ENCODE measurements at places on chromosomes 12 and 14.

DNA sequence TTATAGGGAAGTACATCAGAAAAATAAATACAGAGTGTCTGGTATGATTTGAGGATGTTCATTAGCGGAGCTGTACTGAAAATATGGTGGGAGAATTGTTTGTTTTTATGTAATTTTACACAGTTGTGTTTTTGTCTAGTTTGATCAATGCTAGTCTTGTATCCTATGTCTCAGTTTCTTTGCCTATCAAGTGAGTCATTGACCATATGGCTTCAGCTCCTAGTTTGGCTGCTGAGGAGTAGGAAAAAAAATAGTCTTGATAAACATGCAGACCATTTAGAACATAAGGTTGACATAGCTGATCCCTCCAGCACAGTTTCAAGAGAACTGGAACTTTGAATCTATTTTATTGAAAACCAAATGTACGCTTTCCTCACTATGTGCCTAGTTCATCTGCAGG lies 1292.1 kb upstream of the FLRT2 start:
- no peak for DNase-seq

DNA sequence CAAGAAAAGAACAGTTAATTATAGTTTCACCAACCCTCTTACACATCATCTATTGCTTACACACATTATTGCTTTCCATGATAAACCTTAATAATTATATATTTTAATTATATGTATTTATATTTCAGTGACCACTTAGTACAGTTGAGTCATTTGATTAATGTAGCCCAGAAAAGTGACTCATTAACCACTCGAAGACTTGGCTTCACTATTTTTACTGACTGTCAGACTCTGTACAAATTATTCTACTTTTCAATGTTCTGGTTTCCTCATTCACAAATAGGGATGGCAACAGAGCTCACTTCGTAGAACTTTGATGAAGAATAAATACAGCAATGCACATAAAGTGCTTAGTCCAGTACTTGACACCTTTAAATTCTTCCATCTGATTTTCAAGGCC lies 98.3 kb downstream of the CFAP54 start:
- no peak for DNase-seq

GRCh38 chr12:68557011-68557730 lies 53.5 kb upstream of the RAP1B start:
- DNase-seq, result no peak

DNA sequence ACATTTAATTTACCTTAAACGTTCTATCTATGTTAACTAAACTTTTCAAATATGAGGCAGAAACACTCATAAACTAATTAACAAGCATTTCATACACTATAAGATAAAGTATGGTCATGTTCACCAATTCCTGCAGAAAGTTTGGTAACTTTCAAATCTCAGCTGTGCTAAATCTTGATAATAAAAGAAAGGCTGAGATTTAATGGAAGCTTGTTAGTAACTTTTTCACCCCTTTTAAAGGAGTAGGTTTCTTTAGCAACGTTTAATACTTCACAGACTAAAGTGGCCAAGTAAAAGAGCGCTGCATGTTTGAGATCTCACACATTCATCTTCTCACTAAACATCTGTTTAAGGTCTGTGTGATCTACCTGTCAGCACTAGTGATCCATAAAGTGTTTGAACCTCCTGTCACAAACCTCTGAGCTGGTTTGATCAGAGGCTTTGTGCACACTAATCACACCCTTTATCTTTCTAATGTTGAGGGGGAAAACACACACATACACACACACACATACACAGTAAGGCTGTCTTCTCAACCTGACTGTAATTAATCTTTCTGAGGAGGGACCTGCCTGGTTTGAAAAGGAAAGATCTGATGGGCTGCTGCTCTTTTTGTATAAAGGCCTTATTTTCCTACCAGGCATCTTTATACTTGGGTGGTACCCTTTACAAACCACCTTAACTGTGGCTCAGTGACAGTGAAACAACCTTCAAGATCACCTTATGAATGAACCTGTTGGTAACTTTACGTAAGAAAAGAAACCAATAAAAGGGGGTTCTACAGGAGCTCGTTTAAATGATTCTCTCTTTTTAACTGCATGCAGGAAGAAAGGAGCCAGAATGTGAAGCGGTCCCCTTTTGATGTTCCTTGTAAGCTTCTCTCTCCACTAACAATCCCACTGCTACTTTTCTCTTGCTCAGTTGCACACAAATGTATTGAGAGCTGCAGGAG lies 244.2 kb downstream of the SOX5 start:
- DNase-seq, result no peak

- DNase-seq, result no peak
These were observed 11.4 kb downstream of the EVL start for GRCh38 chr14:100076606-100077005.

GRCh38 chr14:68644101-68644500 lies 148.8 kb downstream of the ZFP36L1 start:
- DNase-seq, result no peak

- DNase-seq, result no peak
These were observed 65.3 kb downstream of the NKX2-1 start for GRCh38 chr14:36454599-36455240.

GRCh38 chr14:58832095-58832521 lies 194.3 kb downstream of the DACT1 start:
- DNase-seq, result no peak

- DNase-seq, result no peak
These were observed 10.5 kb downstream of the GPR137C start for GRCh38 chr14:52563120-52563519.

DNA sequence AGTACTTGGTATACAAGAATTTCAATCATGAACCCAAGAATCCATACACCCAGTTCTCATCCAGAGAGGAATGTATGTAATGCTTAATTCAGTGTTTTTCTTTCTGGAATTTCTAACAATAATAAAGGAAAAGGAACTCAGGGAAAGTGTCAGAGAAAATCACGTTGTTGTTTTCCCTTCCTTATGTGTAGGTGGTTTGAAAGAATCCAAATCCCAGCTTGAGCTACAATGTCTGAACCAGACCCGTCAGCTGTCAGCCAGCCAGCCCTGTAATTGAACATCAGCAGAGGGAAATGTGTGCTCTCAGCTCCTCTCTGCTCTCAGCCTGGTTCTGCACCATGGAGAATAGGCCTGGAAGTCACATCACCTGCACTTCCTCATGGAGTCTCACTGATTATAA lies 126.5 kb downstream of the TMEM30B start:
- DNase-seq, result no peak

DNA sequence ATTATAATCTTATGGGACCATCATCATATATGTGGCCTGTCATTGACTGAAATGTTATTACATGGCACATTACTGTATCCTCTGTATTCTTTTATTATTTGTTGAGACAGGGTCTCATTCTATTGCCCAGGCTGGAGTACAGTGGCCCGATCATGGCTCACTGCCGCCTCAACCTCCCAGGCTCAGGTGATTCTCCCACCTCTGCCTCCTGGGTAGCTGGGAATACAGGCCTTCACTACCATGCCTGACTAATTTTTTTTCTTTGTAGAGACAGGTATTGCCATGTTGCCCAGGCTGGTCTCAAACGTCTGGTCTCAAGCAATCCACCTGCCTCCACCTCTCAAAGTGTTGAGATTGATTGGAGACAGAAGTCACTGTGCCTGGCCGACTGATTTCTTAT lies 153.2 kb downstream of the RASSF9 start:
- DNase-seq, result no peak

- DNase-seq, result no peak
These were observed 59.8 kb upstream of the MDM1 start for GRCh38 chr12:68391937-68392336.

DNA sequence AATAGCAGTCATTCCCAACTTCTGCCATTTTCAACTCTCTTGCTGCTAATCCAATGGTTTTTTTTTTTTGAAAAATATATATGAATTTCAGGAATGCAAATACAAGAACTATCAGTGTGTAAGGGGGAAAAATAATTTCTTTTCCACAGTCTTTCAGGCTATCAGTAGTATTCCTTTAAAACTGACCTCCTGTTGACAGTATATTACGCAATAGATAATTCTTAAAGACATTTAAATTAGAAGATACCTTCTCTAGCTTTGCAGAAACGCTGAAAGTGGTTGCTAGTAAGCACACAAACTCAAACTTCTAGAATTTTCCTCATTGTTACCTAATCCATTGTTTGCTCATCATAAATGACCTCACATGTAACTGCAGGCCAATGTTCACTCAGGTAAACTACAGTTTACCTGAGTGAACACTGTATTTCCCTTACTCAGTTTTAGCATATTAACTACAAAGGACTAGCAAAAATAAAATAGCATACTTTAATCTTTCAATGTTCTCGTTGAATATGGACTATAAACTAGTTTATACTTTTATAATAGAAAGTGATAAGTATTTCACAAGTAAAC lies at the start of gene C12orf50:
Gene C12orf50, minus strand, starts transcription at position 309 of the 573 bp plus-strand sequence. CDS start 2,439 bp downstream, outside the sequence.
- no peak for DNase-seq

DNA sequence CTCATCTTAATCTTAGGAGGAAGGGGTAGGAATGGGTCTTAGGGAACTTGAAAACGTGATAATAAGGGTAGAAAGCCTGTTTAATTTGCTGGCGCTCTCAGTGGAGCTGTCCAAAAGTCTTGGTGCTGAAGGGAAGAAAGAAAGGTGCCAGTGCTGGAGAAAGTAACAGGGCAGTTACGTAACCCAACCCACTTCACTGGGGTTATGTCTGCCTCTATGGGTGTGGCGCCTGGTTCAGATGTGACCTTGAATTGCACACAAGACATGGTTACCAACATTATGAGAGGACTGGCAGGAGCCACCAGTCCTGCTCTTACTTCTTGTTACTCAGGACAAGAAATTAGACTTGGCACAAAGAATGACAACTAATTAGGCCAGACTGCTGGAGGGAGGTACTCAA lies 18.6 kb upstream of the GPATCH2L start:
- DNase-seq, result no peak

GRCh38 chr12:94286583-94287244 lies 138.3 kb downstream of the PLXNC1 start:
- DNase-seq, result no peak

GRCh38 chr12:66335746-66336145 lies 33.5 kb downstream of the HELB start:
- no peak for DNase-seq

- DNase-seq, result peak; percentile 54
These were observed 57.6 kb downstream of the NCOR2 start for GRCh38 chr12:124509676-124510300.

- no peak for DNase-seq
These were observed 213.6 kb downstream of the ERC1 start for GRCh38 chr12:1204581-1205121.

DNA sequence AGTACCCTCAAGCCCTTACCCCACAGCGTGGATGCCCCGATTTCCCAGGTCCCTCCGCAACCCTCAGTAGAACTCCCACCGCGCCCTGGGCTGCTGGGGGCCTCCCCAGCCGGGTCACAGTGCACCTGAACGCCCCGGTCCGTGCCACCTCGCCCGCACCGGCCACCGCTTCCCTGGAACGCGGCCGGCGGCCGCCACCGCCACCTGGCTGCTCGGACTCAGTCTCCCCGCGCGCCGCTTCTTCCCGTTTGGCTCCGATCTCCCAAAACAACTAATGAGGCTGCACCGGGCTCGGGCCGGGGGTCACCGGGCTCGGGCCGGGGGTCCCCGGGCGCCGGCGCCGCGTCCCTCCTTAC lies 1.0 kb downstream of the ITPK1 start:
- no peak for DNase-seq

DNA sequence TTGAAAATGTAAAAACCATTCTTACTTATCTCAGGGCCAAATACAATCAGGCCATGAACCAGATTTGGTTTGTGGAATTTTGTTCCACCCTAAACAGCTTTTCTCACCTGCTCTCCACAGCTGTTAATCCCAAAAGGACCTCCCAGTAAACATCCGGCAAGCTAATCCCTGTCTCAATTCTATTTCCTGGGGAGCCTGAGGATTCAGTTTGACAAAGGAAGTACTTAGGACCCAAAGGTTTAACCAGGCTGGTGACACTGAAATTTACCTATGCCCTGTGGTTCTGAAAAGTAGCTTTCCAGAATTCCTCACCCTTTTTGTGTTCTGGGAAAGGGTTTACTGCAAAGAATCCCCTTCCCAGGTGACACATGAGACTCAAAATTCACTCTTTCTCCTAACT lies 15.0 kb downstream of the CAPZA3 start:
- no peak for DNase-seq

- no peak for DNase-seq
These were observed 1268.9 kb upstream of the TMEM132C start for GRCh38 chr12:126998031-126998430.

DNA sequence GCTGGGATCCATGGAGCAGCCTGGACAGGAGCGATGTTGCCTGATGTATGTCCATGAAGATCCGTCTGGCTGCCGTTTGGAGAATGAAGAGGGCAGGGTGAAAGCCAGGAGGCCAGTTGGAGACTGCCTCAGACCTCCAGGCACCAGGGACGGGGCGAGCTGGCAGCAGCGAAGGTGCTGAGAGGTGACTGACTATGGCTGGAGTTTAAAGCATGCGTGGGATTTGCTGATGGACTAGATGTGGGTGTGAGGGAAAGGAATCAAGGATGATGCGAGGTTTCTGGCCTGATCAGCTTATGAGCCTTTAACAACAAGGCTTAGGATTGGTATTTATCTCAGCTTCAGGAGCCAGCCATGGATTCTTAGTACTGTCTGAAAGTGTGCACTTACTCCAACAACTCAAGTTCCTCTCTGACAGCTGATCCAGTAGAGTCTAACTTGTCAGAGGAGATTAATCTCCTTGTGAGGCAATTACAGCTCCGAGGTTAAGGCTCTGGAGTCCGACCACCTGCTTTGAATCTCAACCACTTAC lies 49.4 kb downstream of the DYNC1H1 start:
- DNase-seq, result no peak

- DNase-seq, result no peak
These were observed 344 bp downstream of the LPAR5 start for GRCh38 chr12:6635375-6635855.

GRCh38 chr12:124545508-124546418 lies 21.6 kb downstream of the NCOR2 start:
- DNase-seq, result no peak

- DNase-seq, result no peak
These were observed 10.6 kb downstream of the SAMD4A start for GRCh38 chr14:54577494-54577893.

- DNase-seq, result no peak
These were observed 78.4 kb downstream of the ZFC3H1 start for GRCh38 chr12:71585218-71585617.

DNA sequence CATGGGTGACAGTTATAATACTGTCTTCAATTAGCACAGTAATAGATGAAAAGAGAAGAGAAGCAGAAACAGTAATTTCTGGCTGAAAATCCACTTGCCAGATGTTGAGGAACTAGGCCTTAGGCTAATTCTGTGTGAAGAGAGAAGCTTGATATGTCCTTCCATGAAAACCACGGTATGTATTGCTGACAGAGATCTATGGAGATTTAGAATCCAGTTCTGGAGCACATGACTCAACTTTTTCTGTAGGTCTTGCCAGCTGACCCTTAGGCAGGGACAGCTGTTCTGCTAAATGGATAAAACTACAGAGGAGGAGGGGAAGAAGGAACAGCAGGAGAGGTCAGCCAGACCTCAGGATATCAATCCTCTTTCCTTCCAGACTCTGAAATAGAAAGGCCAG lies 211.5 kb downstream of the PRKD1 start:
- DNase-seq, result no peak

DNA sequence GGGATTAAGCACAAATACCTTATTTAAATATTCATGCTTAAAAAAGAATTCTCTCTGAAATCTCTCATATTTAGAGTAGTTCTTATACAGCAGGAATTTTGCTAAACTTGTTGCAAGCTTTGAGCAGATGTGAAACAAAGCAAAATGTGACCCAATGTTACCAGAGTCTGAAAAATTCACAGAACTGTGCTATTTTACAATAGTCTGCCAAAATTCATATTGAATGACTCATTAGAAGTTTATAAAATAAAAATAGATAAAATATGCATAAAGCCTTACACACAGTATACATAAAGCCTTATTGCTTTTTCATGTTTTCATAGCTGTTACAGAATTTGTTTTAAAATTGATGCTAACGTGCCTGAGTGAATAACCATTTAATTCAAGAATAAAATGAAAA lies 17.8 kb upstream of the RHOJ start:
- DNase-seq, result no peak

All from caudate nucleus (tissue), 63 donors.